Endodermal cell (in vitro differentiated cells): ENCODE measurements at places on chromosomes 2 and 18. TPM values are rescaled to one million over a fixed set of nuclear protein-coding genes. Genes with fewer than 3 reads are reported as not detected.

Gene KCNS3
- 2.2 to 11.1 TPM (median 10.2 TPM) in 3 replicates for total RNA-seq

Gene INSIG2
- 9.1 to 155 TPM (median 12.5 TPM) in 3 replicates for total RNA-seq

Gene DLX2
- total RNA-seq: 0.13 to 0.68 TPM in 2 of 3 replicates, not detected in the other

Gene KIF1A
- 58.7 and 58.8 TPM in 2 replicates for total RNA-seq

Gene CXCR4
- total RNA-seq: 454 and 496 TPM in 2 replicates

- H3K36me3 ChIP-seq: peaks cover 19% of the 10 kb centered on the region
- H3K27ac ChIP-seq: no peak overlapping the region
- no peak for DNase-seq
- no peaks in the 10 kb centered on the region for H3K27me3 ChIP-seq
These were observed 118.5 kb downstream of the NRP2 start for GRCh38 chr2:205800773-205801172.

- H3K4me3 ChIP-seq: no peak overlapping the region
- H3K36me3 ChIP-seq: no peaks in the 10 kb centered on the region
- H3K27ac ChIP-seq: no peak overlapping the region
- DNase-seq: no peak
These were observed 43.5 kb upstream of the LAPTM4A start for GRCh38 chr2:20094955-20095354.

- no peaks in the 10 kb centered on the region for H3K27me3 ChIP-seq
- no peaks in the 10 kb centered on the region for H3K4me1 ChIP-seq
- DNase-seq: no peak
- no peaks in the 10 kb centered on the region for H3K36me3 ChIP-seq
- no peak overlapping the region for H3K27ac ChIP-seq
These were observed 19.9 kb upstream of the TPO start for GRCh38 chr2:1393321-1393720.

GRCh38 chr2:30653847-30654246, 153.4 kb downstream of the CAPN13 start:
- no peak for DNase-seq
- H3K4me1 ChIP-seq: peaks cover 2% of the 10 kb centered on the region
- H3K4me3 ChIP-seq: no peak overlapping the region
- H3K36me3 ChIP-seq: no peaks in the 10 kb centered on the region
- no peaks in the 10 kb centered on the region for H3K27me3 ChIP-seq
- no peak overlapping the region for H3K27ac ChIP-seq

GRCh38 chr2:119766944-119767343, 7.2 kb downstream of the PTPN4 start:
- H3K4me1 ChIP-seq: peaks cover 5% of the 10 kb centered on the region
- no peaks in the 10 kb centered on the region for H3K36me3 ChIP-seq

DNA sequence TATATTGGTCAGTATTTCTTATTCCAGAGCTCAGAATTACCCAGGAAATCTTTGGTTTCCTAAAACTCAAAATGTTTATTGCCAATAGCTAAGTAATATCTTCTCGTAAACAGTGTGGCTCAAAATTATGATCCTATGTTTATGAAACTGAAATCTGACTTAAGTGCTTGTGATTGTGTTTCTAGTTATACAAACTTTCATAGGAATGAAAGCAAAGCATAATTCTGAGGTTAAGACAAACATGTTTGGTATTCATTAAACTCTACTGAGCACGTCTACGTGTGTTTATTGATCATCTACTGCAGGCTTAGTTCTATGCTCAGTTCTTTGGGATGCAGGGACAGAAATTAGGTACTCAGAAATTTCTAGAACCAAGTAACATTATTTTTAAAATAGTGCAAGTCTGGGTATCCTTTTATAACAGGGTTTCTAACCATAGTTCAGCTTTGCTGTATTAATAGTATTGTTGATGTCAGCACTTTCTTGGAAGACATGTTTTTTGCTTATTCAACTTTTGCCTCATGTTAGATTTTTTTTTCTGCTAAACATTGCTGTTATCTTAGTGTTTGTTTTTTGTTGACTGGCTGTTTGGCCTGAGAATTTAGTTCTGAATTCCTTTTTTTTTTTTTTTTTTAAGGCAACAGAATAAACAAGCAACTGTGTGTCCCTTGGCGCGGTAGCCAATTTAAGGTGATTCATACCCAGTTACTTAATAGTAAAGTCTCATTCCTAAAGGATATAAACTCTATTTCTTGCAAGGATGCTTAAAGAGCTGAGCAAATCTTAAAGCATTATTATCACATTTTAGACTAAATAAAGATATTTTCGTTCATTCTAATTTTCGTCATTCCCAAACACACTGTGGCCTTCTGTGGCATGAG, 31.3 kb downstream of the PTPRM start:
- DNase-seq: no peak
- no peak overlapping the region for H3K4me3 ChIP-seq
- no peak overlapping the region for H3K27ac ChIP-seq
- no peaks in the 10 kb centered on the region for H3K27me3 ChIP-seq
- no peaks in the 10 kb centered on the region for H3K36me3 ChIP-seq

DNA sequence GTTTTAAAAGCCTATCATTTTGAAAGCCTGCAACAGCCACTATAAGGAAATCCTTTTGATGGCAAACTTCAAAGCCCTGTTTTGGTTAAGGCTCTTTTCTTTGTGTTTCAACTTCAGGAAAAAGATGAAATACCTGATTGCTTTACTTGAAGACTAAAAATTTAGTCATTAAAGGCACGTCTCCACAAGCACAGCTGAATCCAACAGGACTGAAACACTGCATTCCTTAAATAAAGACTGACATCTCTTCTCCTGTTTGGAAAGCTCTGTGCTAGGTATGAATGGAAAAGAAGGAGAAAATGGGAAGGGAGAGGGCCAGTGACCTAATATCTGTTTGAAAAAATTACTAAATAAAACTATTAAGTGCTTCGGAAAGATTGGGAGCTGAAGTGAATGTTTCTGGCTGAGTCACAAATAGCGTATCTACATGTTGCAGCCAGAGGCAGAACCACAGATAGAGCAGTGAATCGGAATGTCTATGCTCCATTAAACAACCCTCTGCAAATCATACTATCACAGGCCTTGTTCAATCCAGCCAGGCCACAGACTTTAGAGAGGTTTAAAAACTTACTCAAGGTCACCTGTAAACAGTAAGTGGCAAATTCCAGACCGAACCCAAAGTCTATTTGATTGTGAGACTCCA, 21.1 kb upstream of the RALBP1 start:
- peaks cover 9% of the 10 kb centered on the region for H3K4me1 ChIP-seq
- no peak for DNase-seq
- no peak overlapping the region for H3K27ac ChIP-seq
- no peaks in the 10 kb centered on the region for H3K36me3 ChIP-seq

DNA sequence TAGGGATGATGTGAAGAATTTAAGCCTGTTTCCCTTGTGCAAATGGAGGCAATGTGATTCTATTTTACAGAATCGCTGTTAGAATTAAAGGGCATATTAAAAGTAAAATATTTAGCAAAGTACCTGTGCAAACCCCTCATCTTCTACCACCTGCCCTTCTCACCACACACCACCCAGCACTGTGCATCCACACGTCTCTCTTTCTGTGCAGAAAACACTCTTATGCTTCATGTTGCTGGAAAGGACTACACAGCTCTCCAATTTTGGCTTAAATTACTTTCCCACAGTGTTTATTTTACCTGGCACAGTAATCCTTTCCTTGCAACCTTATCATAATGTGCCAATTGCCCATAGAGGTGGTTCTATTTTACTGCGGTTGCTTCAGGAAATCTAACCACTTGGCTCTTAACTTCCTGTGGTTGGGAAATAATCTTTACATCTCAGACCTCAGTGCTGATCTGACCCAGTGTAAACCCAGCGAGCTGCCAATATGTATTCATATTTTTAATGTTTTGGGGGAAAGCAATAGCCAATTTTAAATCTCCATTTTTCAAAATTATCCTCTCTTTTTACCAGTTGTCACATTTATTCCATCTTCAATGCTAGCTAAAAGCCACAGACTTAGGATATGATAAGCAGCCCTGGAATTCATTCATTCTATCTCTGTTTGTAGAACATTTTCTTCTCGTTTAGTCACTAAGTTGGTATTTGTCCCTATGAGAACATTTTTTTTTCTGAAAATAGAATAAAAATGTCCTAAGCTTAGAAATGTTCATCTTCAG, 250.9 kb downstream of the DSEL start:
- H3K27ac ChIP-seq: no peak overlapping the region
- H3K4me1 ChIP-seq: peaks cover 6% of the 10 kb centered on the region
- H3K27me3 ChIP-seq: no peaks in the 10 kb centered on the region
- DNase-seq: no peak
- no peaks in the 10 kb centered on the region for H3K36me3 ChIP-seq

- DNase-seq: no peak
- H3K27ac ChIP-seq: no peak overlapping the region
- no peaks in the 10 kb centered on the region for H3K27me3 ChIP-seq
- no peak overlapping the region for H3K4me3 ChIP-seq
- H3K4me1 ChIP-seq: no peaks in the 10 kb centered on the region
These were observed 1563.0 kb downstream of the SUCLG1 start for GRCh38 chr2:82896117-82896516.

GRCh38 chr18:5132987-5133386, 64.1 kb downstream of the AKAIN1 start:
- no peak for DNase-seq
- no peaks in the 10 kb centered on the region for H3K4me1 ChIP-seq
- no peak overlapping the region for H3K27ac ChIP-seq
- H3K36me3 ChIP-seq: no peaks in the 10 kb centered on the region
- H3K27me3 ChIP-seq: no peaks in the 10 kb centered on the region
- H3K4me3 ChIP-seq: no peak overlapping the region

- H3K4me1 ChIP-seq: no peaks in the 10 kb centered on the region
- no peaks in the 10 kb centered on the region for H3K36me3 ChIP-seq
- no peaks in the 10 kb centered on the region for H3K27me3 ChIP-seq
- no peak overlapping the region for H3K27ac ChIP-seq
These were observed 8.7 kb downstream of the TMEM169 start for GRCh38 chr2:216090369-216090786.

DNA sequence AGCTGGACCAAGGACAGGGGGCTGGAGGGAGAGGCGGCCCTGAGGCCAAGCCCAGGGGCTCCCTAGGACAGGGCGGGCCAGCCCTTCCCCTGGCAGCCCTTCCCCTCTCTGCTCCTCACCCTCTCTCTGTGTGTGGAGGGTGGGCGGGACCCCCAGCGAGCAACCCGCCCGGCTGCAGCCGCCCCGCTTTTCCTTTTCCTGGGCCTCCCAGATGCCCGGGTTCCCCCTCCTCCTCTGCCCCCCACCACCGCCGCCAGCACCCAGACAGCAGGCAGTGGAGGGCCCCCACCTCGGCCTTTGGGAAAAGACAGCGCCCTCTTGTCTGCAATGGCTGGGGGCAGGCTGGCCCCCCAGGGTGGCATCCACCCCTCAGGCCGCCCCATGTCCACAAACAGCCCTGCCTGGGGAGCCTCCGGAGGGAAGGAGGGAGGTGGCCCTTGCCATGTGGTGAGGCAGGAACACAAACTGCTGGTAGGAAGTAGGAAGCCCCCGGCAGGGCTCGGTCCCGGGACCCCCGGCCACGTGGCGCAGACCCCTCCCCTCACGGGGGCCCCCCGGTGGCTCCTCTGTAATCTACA, 135.1 kb upstream of the CTDP1 start:
- peak; percentile 34 for DNase-seq
- no peak overlapping the region for H3K27ac ChIP-seq
- H3K4me3 ChIP-seq: no peak overlapping the region
- H3K27me3 ChIP-seq: no peaks in the 10 kb centered on the region
- H3K4me1 ChIP-seq: no peaks in the 10 kb centered on the region

DNA sequence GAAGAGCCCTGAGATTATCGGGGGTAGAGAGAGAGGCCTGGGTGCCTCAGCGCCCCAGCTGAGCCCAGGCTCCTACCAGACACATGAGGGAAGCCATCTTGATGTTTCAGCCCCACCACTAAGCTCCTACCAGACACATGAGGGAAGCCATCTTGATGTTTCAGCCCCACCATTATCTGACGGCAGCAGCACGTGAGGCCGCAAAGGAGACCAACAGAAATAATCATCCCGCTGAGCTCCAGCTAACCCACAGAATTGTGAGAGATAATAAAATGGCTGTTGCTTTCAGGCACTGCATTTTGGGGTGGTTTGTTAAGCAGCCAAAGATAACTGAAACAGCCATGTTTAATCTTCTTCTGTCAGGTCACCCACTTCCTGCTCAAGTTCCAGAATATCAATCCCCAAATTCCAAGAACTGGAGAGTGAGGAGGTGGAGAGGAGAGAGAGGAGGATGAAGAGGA, 29.3 kb upstream of the SOS1 start:
- no peak for DNase-seq
- no peaks in the 10 kb centered on the region for H3K27me3 ChIP-seq
- no peaks in the 10 kb centered on the region for H3K36me3 ChIP-seq
- H3K4me3 ChIP-seq: no peak overlapping the region
- no peaks in the 10 kb centered on the region for H3K4me1 ChIP-seq

- no peak for DNase-seq
- H3K36me3 ChIP-seq: no peaks in the 10 kb centered on the region
- H3K27ac ChIP-seq: no peak overlapping the region
- H3K4me3 ChIP-seq: no peak overlapping the region
- no peaks in the 10 kb centered on the region for H3K27me3 ChIP-seq
- H3K4me1 ChIP-seq: no peaks in the 10 kb centered on the region
These were observed 102.0 kb upstream of the LRATD1 start for GRCh38 chr2:14530506-14530905.
